Stimulated activated CD8-positive, alpha-beta memory T cell treated with anti-CD3 and anti-CD28 coated beads, Interleukin-4, amount 100 ng/mL, for 4 hours (primary cell): ENCODE measurements at places on chromosomes 4 and X.

DNA sequence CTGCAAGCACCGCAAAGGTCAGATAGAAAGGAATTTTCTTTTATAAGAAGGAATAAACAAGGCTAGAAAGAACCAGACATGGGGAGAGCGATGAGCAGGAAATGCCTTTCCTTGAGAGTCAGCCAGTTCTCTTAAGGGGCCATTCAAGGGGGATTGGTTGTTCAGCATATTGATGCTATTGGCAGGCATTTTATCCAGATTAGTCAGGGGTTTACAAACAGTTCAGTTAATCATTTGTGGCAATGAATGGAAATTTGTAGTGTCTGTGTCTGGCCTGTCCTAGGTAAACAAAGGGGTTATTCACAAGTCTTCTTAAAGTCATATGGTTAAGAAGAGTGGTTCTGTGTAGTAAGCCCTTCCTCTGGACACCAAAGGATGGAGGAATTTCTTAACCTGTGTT lies 184.7 kb upstream of the FRMPD4 start:
- DNase-seq = no peak

GRCh38 chr4:6596948-6597347 lies 22.0 kb downstream of the MAN2B2 start:
- no peak for DNase-seq

GRCh38 chr4:118313098-118313497 lies 39.7 kb downstream of the PRSS12 start:
- no peak for DNase-seq

- no peak for DNase-seq
Observed at GRCh38 chr4:157521906-157522305, 301.4 kb downstream of the GRIA2 start.

GRCh38 chrX:68396953-68397352 lies 36.3 kb downstream of the OPHN1 start:
- DNase-seq = no peak

DNA sequence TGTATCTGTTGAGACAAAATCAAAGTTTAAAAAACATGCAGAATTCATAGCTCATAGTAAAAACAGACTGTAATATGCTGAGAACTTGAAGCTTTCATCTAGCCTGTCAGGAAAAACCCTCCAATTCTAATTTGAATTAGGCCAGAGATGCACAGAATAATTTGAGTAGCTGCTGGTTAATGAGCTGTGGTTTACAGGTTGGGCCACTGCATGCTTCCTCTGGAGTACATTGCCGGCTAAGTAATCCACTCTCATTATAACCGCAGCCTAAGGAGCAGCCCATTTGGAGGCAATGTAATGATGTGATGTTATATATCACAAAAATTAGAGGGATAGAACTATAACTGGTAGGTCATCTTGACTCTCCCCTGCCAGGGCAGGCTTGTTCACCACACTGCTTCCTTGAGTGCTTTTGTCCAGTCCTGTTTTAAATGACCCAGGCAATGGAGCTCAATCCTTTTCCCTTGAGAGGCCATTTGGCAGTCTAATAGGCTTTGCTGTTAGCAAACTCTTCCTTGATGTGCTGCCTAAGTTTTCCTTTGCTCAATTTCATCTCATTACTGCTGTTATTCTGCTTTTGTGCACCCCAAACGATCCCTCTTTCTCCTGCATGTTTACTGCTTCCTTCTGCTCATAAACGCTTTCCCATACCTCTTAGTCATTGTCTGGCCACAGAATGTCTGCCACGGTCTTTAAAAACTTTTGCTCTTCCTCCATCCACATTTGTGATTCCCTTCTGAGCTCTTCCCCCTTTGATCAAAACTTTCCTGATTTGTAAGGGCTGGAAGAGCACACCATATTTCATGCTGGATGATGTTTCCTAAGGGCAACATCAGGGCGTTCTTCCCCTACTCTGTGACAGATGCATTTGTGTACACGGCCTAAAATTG lies 230.9 kb downstream of the C4orf33 start:
- no peak for DNase-seq

DNA sequence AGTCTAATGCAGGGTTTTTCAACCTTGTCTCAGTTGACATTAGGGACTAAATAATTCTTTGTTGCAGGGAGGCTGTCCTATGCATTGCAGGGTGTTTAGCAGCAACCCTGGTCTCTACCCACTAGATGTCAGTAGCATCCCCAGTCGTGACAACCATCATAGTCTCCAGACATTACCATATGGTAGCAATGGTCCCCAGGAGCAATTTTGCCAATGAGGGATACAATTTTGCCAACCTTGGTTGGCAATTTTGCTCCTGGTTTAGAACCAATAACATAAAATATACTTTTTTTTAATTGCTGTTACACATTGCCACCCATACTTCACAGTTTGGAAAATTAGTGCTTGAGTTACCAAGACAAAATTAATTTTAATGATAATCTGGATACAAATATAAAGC lies 6.0 kb downstream of the EREG start:
- DNase-seq = no peak

DNA sequence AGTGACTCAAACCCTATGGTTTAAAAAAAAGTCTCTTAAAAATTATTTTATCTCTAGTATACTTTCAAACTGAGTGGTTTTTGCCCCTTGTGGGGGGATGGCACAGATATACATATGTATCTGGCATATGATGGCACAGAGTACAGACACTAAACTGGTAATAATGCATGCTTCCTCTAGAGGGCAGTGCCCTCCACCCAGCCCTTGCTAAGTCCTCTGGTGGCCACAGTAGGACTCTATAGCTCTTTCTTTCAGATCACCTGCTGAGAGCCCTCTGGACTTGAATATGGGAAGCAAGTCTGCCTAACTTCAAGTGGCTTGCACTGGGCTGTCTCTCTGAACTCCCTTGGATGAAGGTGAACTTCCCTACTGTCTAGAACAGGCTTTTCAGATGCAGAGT lies 66.3 kb downstream of the TSPAN7 start:
- DNase-seq = no peak

GRCh38 chr4:26289401-26289800 lies 31.4 kb upstream of the RBPJ start:
- DNase-seq = no peak

GRCh38 chrX:42920752-42921151 lies 142.8 kb upstream of the PPP1R2C start:
- DNase-seq = no peak

DNA sequence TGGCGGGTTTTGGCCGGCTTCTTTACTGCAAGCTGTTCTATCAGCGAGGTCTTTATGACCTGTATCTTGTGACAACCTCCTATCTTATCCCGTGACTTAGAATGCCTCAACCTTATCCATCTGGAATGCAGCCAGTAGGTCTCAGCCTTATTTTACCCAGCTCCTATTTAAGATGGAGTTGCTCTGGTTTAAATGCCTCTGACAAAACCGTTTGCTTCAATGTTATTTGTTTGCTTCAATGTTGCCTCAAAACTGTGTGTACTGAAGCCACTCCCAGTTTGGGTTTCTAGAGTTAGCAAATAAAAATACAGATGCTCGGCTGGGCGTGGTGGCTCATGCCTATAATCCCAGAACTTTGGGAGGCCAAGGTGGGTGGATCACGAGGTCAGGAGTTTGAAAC lies 51.6 kb downstream of the ZNF518B start:
- no peak for DNase-seq

- no peak for DNase-seq
Observed at GRCh38 chr4:183205193-183205592, 106.1 kb downstream of the WWC2 start.

GRCh38 chr4:34250562-34250961 lies 1993.8 kb downstream of the ARAP2 start:
- DNase-seq = no peak

GRCh38 chrX:17242470-17242869 lies 132.5 kb upstream of the NHS start:
- DNase-seq = no peak

DNA sequence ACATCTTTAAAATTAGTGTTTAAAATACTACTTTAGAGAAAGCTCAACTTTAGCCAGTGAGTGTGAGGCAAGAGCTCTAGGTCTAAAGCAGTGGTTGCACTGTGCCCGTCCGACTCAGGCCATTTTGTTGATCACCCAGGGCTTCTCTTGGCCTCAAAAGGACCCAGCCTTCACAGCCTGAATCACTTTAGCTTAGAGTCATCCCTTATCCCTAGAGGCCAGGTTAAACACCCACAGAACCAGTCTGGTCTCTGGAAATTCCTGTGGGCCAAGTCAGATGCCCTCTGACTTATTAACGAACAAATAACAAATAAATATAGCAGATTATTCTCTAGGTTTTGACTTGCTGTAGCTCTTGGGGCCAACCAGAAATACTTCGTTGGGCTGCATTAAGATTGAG lies 102.3 kb downstream of the WWC2 start:
- no peak for DNase-seq

DNA sequence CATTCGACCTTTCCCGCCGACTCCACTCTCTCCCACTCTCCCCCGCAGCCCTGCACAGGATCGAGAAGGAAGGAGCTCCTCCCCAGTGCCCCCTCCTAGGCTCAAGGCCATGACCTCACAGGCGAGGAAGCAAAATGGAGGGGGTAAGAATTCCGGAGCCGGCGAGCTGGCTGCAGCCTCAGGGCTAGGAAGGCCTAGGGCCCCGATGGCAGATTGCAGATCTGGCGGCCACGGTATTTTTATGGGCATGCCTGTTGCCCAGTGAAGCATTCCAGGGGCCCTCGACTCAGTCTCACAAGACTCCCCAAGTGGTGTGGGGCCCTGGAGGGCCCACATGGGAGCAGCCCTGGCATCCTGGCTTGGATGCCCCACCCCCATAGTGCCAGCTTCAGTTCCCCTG lies 942 bp upstream of the L1CAM start:
- no peak for DNase-seq

GRCh38 chrX:148070504-148070877 lies 89.4 kb downstream of the FMR1NB start:
- DNase-seq = no peak

DNA sequence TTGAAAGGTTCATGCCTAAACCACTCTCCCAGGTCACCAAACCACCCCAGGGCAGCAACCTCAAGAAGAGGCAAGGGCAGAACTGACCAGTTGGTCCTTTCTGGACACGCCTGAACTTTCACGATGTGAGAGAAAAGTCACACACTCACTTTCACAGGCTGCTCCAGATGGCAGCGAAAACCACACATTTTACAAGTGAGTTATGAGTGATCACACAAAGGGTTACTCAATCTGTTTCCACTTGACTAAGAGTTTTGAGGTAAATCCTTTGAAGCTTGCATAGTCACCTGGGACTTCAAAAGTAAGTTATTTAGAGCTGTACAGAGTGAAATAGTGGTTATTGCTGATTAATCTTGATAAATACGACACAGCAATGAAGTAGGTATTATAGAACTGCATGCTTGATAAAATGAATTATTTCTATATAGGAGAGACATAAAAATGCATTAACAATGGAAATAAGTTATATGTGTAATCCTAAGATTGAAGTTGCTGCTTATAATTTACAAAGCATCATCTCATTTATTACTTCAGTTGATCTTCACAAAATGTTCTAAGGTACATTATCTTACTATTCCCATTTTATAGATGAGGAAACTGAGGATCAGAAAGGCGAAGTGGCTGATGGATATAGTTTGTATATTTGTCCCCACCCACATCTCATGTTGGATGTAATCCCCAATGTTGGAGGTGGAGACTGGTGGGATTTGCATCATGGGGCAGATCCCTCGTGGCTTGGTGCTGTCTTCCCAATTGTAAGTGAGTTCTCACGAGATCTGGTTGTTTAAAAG lies 103.0 kb upstream of the KLF3 start:
- DNase-seq = no peak

DNA sequence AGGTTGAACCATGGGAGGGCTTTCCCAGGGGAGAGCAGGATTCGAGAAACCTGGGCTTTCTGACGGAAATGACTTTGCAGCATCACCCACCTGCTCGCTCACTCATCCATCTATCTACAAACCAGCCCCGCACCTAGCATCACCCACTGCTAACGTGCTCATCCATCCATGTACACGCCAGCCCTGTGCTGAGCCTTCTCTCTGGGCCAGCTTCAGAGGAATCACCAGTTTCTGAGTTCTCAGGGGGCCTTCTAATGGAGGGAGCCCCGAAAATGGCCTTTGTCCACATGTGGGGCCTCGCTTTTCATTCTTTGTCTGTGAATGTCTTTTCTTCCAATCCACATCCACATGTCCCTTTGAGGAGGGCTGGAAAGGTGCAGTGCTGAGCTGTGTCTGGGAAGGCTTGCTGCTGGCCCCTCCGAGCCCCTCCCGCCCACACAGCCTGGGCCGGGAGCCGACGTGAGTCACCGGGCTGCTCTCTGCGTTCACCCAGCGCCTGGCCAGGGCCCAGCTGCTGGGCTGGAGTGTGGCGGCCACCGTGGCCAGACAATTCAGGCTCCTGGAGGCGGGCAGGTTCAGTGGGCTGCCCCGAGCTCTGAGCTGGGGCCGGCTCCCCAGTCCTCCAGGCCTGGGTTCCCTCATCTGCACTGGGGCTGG lies 14.7 kb downstream of the SORCS2 start:
- no peak for DNase-seq

- no peak for DNase-seq
Observed at GRCh38 chrX:17638731-17639130, 98.6 kb upstream of the SCML1 start.

DNA sequence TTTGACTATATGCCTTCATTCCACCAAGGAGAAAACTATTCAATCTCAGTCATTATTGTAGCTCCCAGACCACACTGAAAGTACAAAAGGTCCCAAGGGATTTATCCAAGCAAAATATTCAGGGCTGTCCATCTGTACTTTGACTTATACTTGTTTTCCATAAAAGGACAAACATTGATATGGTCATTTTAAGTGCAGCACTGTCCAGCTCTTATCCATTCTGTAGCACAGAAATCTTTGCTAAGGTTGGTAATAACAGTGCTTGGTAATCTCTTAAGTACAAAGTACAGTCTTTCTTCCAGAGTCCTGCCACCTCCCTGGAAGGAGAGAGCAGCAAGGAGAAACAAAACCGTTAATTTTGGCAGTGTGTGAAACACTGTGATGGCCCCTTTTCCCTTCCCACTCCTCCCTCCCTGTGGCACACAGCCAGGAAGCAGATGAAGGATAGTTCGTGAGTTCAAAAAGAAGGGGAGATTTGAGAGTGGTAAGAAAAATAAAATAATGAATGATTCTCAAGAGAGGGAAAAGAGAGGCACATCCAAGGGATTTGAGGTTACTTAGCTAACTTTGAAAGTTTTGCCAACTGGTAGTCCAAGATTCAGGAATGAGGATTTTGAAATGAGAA lies 6.8 kb upstream of the CXCL2 start:
- no peak for DNase-seq

- no peak for DNase-seq
Observed at GRCh38 chr4:149914119-149915115, 98.8 kb upstream of the IQCM start.

DNA sequence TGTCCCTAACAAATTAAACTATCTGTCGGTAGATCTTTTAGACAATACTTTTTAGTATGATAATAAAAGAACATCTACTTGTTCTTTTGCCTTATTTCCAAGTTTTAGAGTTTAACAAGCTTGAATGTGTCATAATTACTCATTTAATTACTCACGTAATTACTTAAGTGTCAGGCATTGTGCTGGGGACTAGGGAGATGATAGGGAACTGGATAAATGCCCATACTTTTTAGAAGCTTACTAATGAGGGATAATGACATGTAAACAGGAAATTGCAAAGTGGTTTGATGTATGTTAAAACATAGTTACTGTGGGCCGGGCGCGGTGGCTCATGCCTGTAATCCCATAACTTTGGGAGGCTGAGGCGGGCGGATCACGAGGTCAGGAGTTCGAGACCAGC lies 158.3 kb downstream of the DMD start:
- DNase-seq = no peak

GRCh38 chr4:175125410-175126068 lies 207.4 kb downstream of the ADAM29 start:
- DNase-seq = no peak

- DNase-seq = no peak
Observed at GRCh38 chr4:96205143-96205936, 365.4 kb downstream of the PDHA2 start.
